ENCODE measurements at places on chromosomes 11 and 22. TPM values are rescaled to one million over a fixed set of nuclear protein-coding genes. Genes with fewer than 3 reads are reported as not detected.
A peak's percentile ranks its signal among the peaks of the same experiment; 100 is the strongest.

DNA sequence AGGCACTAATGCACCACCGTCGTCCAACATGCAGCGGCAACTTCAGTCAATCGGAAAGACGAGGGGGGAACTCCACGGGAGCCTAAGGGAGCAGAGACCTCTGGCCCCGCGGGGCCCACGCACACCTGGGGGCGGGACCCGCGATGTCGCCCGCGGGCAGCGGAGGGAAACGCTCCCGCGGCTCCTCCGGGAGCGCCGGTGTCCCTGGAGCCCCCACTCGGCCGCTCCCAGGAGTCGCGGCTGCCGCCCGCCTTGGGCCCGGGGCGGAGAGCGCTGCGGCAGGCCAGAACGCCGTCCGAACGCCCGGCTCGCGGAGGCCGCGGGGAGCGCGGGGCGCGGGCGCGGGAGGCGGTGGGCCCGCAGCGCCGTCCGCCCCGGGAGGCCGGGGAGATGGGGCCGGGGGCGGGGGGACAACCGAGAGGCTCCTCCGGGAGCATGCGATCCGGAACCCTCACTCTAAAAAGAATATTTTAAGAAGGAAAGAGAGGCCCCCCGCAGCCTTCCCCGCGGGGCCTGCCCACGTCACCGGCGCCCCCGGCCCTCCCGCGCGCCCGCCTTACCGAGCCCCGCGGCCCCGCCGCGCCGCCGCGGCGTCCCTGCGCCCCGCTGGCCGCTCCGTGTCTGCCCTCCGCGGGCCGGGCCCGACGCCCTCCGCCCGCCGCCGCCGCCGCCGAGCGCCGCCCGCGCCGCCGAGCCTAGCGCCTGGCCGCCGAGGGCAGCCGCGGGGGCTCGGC lies 86.6 kb upstream of the ARHGAP32 start:
- no peak for DNase-seq

DNA sequence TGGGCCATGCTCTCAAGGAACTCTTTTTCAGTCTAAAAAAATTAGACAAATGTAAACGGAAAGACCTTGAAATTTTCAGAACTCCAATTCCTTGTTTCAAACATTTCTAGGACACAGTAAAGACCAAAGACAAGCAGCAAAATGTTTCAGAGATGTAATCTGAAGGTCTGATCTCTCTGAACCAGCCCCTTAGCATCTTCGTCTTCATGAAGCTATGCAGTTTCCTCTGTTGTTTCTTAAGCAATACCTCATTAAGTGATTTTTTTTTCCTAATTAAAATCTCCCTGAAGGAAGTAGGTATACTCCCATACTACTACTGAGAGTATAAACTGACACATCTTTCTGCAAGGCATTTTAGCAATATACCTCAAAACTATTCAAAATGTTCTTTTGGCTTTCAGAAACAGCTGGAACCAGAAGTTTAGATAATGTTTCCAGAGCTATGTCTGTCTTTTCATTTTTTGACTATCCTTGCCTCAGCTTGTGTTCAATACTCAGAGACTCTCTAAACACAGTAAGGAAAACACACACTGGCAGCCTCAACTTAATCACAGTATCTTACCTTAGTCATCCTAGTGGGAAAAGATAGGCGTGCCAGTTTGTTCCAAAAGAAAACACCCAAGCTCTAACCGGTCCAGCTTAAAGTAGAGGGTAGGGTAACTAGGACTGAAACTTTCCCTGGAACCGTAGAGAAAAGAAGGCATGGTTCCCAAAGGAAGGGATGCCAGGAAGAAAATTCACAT lies 25.1 kb downstream of the SBF2 start:
- DNase-seq = peak; percentile 52

CBLIF gene
- total RNA-seq = not detected

GRCh38 chr11:65652511-65653228 lies 10.0 kb downstream of the RELA start:
- peak; percentile 95 for DNase-seq

MPEG1 gene
- total RNA-seq = not detected

Data from fibroblast of the aortic adventitia (primary cell).